ENCODE measurements at places on chromosomes 2 and 18. TPM values are rescaled to one million over a fixed set of nuclear protein-coding genes. Genes with fewer than 3 reads are reported as not detected.

DNAJC10 gene
- 73.5 TPM for total RNA-seq

CLEC4F gene
- total RNA-seq = not detected

SGO2 gene
- 0.58 TPM for total RNA-seq

DNA sequence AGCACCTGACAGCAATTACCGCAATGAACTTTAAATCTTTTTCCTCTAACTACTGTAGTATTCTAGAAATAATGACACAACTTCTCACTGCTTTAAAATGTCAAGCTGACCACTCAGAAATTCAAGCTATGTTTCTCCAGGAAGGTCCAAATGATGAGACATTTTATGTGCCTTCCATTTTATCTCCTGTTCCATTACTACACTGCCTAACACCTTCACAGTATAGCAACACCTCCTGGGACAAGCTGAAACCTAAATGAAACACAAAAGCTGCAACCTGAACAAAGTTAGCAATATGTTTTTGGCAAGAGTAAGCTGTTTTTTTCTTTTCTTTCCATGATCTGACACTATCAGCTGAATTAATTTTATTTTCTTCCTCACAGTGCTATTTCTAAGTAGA, 81.9 kb downstream of the IKZF2 start:
- no peak for DNase-seq
- H3K36me3 ChIP-seq = no peaks in the 10 kb centered on the region
- H3K27ac ChIP-seq = no peak overlapping the region
- H3K27me3 ChIP-seq = no peaks in the 10 kb centered on the region
- H3K4me3 ChIP-seq = no peak overlapping the region
- H3K4me1 ChIP-seq = peaks cover 20% of the 10 kb centered on the region

GRCh38 chr2:64635976-64636911, 17.5 kb downstream of the SERTAD2 start:
- no peak overlapping the region for H3K4me3 ChIP-seq
- no peaks in the 10 kb centered on the region for H3K4me1 ChIP-seq
- no peaks in the 10 kb centered on the region for H3K27me3 ChIP-seq
- H3K36me3 ChIP-seq = no peaks in the 10 kb centered on the region
- DNase-seq = no peak

- no peak overlapping the region for H3K4me3 ChIP-seq
- no peak overlapping the region for H3K27ac ChIP-seq
- DNase-seq = no peak
- H3K36me3 ChIP-seq = no peaks in the 10 kb centered on the region
Observed at GRCh38 chr2:156505696-156506095, 69.5 kb downstream of the GPD2 start.

- no peak overlapping the region for H3K4me3 ChIP-seq
- H3K27ac ChIP-seq = no peak overlapping the region
- no peaks in the 10 kb centered on the region for H3K27me3 ChIP-seq
- H3K4me1 ChIP-seq = peaks cover 33% of the 10 kb centered on the region
- DNase-seq = no peak
Observed at GRCh38 chr2:64289737-64290136, 145.5 kb upstream of the PELI1 start.

GRCh38 chr2:98093146-98093545, 6.2 kb downstream of the VWA3B start:
- no peaks in the 10 kb centered on the region for H3K36me3 ChIP-seq
- H3K4me3 ChIP-seq = no peak overlapping the region

- no peak overlapping the region for H3K4me3 ChIP-seq
- H3K27me3 ChIP-seq = no peaks in the 10 kb centered on the region
- H3K4me1 ChIP-seq = peaks cover 13% of the 10 kb centered on the region
Observed at GRCh38 chr18:21803495-21803894, 62.9 kb downstream of the MIB1 start.
